ENCODE measurements at places on chromosomes 6 and 20.

DNA sequence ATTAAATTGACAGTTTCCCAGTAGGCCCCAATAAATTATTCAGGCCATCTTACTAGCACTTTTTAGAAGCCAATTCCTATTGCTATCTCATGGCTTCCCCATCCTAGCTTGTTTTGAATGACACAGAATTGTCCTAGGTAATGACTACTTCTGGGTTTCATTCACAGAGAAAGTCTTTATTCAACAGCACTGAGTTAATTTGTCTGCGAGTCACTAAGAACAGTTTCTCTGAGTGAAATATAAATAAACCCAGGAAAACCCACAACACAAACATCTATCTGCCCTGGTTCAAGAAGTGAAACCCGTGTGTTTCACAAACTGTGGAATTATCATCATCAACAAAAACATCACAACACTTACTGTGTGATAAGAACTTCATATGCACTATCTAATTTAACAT lies 1366.8 kb downstream of the EPHA7 start:
- DNase-seq, result no peak

- no peak for DNase-seq
Observed at GRCh38 chr6:105983763-105984162, 102.4 kb upstream of the PRDM1 start.

DNA sequence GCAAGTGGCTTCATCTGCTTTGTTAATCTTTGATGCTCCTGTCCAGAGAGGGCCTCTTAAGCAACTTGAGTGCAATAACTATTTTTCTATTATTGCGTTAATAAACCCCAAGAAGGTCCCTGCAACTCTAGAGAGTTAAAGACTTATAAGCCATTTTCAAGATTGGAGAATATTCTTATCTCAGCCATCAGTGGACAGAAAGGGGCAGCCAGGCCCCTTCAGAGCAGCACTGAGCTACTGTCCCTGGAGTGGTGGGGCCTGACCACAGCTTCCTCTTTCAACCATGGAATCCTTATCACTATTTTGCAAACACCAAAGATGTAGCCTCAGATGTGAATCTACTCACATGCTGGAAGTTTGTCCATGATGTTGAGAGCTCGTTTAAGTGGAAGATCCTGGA lies 2.8 kb upstream of the MAS1L start:
- DNase-seq, result no peak

DNA sequence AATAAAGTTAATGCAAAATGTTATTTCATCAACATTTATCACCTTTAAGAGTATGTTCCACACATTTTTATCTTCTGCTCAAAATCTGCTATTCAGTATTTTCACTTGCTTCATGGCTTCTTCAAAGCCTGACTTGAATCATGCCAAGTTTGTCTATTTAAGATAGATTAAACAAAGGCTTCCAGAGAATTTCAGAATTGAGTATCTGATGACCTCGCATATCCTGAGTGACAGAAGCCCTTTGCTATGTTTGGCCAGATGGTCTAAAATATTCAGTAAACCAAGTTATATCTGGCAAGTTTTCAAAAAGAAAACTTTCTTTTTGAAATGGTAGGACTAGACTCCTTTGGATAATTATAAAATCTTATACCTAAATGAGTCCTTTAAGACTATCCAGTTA lies 348.9 kb upstream of the KCNQ5 start:
- no peak for DNase-seq

DNA sequence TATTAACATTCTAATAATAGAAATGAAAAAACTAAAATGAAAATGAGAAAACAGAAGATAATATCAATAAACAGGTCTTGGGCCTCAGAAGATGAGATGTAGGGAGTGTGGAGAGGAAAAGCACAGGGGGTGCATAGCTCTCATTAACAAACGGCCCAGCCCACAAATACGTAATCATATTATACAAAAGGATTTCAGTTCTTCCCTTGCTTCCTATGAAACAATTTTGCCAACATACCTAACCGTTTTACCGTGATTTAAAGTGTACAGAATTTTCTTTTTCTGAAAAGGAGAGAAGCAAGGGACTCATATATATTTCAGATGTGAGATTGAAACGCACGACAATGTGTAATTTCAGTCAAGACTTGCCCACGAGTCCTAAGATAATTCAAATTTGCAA lies 136.0 kb downstream of the HFE start:
- no peak for DNase-seq

DNA sequence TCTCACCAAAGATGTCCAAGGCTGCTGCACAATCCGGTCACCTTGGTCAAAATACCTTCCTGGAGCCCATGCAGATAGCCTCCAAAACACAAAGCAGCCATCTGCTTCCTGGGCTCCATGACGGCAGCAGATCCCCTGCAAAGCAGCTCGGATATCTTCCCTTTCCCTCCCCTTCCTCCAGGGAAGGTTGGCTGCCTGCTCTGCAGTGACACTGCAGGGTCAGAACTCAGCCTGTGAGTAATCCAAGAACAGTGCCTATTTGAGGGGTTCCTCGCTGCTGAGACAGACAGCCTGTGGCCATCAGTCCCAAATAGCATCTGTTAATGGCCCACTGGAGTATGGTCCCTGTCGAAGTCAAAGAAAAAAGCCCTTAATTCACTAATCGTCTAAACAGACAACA lies 270.8 kb downstream of the PREX1 start:
- no peak for DNase-seq

GRCh38 chr20:62643521-62644043 lies 1.3 kb downstream of the SLCO4A1 start:
- DNase-seq, result no peak

GRCh38 chr6:47525330-47526057 lies 47.9 kb downstream of the CD2AP start:
- no peak for DNase-seq

DNA sequence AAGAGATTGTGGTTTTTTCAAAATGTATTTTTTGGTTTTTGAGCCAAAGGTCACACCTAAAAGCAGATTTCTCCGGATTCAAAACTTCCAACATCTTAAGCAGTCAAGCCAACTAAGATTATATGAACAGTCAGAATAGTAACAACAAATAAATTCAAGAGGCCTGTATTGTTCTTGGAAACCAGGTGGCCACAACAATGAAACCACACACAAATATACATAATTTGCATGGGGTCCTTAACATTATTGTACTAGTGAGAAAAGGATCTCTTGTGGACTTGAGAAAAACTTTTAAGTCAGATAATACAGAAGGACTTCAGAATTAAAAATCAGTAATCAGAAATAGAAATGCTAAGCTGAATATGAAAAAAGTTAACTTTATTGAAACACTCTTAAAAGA lies 40.6 kb downstream of the NOL7 start:
- no peak for DNase-seq

GRCh38 chr6:133906050-133906449 lies 17.1 kb downstream of the TCF21 start:
- DNase-seq, result no peak

DNA sequence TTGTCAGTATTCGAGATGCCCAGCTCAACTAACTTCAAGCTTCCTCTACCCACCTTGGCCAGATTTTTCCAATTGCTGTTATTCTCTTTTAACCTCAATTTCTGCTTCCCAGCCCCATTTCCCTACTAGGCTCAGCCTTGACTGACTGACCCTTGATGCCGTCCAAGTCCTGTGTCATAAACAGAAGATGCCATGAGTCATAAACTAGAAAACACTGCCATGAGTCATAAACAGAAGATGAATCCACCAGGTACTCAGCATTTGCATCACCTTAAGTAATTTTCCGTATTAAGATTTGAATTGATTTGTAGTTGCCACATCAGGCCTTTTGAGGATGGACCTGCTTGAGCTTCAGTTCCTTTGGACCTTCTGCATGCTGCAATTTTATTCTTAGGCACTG lies 123.8 kb downstream of the FAM83B start:
- no peak for DNase-seq

DNA sequence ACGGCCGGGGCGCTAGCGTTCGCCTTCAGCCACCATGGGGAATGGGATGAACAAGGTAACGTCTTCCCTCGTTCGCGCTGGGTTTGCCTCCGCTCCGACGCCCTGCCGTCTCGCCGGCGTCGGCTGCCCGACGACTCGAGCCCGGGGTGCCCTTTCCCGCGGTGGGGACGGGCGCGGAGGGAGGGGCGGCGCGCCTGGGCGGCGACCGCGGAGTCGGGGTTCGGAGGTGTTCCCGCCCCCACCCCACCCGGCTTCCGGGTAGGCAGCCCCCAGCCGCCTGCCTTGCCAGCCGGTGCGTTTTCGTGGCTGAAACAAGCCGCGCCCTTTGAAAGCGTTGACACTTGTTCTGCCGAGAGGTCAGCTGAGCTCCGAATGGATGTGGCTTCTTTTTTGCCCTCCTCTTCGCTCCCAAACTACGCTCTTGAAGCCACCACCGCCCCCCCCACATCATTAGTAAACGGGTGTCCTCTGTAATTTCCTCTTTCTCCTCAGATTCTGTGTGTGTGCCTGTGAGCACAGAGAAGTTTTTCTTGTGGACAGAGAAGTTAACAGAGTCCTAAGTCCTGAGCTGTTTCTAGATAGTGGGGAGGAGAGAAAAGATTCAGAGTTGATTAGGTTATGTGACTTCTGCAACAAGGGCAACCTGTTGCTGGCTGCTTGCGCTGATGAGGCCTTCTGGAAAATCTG lies 362 bp downstream of the DUSP22 start:
- DNase-seq, result peak; percentile 60

- DNase-seq, result peak; percentile 89
Observed at GRCh38 chr20:44651684-44652423, at the start of gene ADA. TSS of gene ADA (minus strand) at chr20:44651699. CDS start at chr20:44651607, 92 bp downstream.

DNA sequence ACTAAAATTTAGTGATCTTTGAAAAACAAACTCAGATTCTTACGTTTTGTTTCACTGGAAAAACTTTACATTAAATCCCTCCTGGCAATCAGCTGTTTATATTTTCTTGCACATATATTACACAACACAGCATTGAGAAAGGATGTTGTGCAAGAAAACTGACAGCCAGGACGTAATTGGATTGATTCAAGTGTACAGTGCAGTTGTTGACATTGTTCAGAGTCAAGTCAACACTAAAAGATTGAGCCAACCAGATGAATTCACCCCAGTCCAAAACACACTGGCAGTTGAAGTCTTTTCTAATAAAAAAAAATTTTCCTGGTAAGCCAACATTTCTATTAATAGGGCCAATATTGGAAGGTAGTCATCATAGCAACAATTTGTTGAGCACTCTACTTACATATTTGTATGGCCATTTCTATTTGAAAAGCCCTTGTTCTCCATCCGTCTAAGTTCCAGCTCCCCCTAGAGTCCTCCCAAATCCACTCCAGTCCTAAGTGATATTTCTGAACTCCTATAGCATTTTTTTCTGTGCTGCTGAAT lies 20.9 kb upstream of the VNN1 start:
- DNase-seq, result peak; percentile 10

DNA sequence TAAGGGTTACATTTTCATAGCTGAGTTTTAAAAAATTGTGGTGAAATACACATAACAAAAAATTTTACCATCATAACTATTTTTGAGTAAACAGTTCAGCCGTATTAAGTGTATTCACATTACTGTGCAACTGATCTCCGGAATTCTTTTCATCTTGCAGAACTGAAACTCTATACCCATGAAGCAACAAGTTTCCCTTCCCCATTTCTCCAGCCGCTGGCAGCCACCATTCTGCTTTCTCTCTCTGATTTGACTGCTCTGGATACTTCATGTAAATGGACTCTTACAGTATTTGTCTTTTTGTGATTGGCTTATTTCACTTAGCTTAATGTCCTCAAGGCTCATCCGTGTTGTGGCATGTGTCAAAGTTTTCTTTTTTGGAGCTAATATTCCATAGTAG lies 341.6 kb downstream of the QKI start:
- DNase-seq, result no peak

Data from HTR-8/SVneo (cell line).